ENCODE measurements at places on chromosomes 6 and 20. TPM values are rescaled to one million over a fixed set of nuclear protein-coding genes. Genes with fewer than 3 reads are reported as not detected.

Gene PTCRA
- total RNA-seq: not detected

Gene CUL7
- 15.3 TPM for total RNA-seq

Gene OPN5
- total RNA-seq: not detected

Gene GINM1
- 42.8 TPM for total RNA-seq

Gene EBF4
- 2.0 TPM for total RNA-seq

Gene GNRH2
- total RNA-seq: not detected

Gene TDRD6
- 0.40 TPM for total RNA-seq

- no peaks in the 10 kb centered on the region for H3K4me1 ChIP-seq
- no peak overlapping the region for H3K4me3 ChIP-seq
- no peaks in the 10 kb centered on the region for H3K36me3 ChIP-seq
- no peaks in the 10 kb centered on the region for H3K27me3 ChIP-seq
Measured at GRCh38 chr6:143368426-143368825, 82.1 kb downstream of the ADAT2 start.

DNA sequence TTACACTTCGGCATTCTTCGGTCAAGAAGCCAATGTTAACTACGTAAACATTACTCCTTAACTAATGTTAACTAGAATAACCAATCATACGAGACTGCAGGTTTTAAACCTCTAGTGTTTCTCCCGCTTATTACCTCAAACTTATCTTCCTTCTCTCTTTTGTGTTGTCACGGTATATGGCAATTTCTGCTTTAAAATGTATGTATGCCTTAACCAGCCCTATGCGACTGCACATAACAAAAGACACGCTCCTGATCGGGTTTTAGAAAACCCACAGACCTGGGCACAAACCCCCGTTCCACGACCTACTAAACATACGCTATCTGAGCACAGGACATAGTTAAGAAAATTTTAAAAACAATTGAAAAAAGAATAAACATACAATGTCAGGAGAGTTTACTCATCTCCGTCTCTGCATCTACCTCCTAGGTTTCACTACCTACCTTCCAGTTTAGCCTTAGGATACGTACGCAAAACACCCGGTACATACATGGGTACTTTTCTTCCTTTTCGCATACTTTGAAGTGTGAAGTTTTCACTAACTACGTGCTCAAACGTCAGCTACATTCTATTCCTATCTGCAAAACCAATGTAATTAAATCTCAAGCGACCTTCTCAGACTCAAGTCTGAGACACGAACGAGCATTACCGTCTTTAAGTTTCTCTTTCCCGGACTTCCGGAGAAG, 1.1 kb downstream of the CD164 start:
- H3K4me1 ChIP-seq: peaks cover 5% of the 10 kb centered on the region
- DNase-seq: no peak
- peak overlapping the region; percentile 100 for H3K27ac ChIP-seq
- H3K4me3 ChIP-seq: peak overlapping the region; percentile 81
- H3K27me3 ChIP-seq: no peaks in the 10 kb centered on the region

DNA sequence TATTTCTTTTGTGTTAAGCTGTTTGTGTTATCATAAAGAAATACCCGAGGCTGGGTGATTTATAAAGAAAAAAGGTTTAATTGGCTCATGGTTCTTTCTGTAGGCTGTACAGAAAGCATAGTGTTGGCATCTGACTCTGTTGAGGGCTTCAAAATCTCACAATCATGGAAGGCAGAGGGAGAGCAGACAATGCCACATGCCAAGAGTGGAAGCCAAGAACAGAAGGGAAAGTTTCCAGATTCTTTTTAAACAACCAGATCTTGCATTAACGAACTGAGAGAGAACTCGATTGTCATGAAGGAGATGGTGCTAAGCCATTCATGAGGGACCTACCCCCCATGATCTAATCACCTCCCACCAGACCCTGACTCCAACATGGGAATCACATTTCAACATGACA, 290.1 kb downstream of the BMP2 start:
- no peaks in the 10 kb centered on the region for H3K4me1 ChIP-seq
- no peak overlapping the region for H3K4me3 ChIP-seq
- DNase-seq: no peak
- H3K36me3 ChIP-seq: no peaks in the 10 kb centered on the region
- H3K27ac ChIP-seq: no peak overlapping the region
- no peaks in the 10 kb centered on the region for H3K27me3 ChIP-seq

- no peaks in the 10 kb centered on the region for H3K36me3 ChIP-seq
- no peaks in the 10 kb centered on the region for H3K27me3 ChIP-seq
- no peaks in the 10 kb centered on the region for H3K4me1 ChIP-seq
- H3K4me3 ChIP-seq: no peak overlapping the region
- no peak for DNase-seq
- no peak overlapping the region for H3K27ac ChIP-seq
Measured at GRCh38 chr20:7693761-7694160, 246.5 kb downstream of the HAO1 start.

GRCh38 chr6:156601152-156602065, 175.8 kb upstream of the ARID1B start:
- H3K27me3 ChIP-seq: no peaks in the 10 kb centered on the region
- no peaks in the 10 kb centered on the region for H3K36me3 ChIP-seq
- H3K4me1 ChIP-seq: no peaks in the 10 kb centered on the region
- no peak overlapping the region for H3K27ac ChIP-seq
- H3K4me3 ChIP-seq: no peak overlapping the region
- DNase-seq: no peak

DNA sequence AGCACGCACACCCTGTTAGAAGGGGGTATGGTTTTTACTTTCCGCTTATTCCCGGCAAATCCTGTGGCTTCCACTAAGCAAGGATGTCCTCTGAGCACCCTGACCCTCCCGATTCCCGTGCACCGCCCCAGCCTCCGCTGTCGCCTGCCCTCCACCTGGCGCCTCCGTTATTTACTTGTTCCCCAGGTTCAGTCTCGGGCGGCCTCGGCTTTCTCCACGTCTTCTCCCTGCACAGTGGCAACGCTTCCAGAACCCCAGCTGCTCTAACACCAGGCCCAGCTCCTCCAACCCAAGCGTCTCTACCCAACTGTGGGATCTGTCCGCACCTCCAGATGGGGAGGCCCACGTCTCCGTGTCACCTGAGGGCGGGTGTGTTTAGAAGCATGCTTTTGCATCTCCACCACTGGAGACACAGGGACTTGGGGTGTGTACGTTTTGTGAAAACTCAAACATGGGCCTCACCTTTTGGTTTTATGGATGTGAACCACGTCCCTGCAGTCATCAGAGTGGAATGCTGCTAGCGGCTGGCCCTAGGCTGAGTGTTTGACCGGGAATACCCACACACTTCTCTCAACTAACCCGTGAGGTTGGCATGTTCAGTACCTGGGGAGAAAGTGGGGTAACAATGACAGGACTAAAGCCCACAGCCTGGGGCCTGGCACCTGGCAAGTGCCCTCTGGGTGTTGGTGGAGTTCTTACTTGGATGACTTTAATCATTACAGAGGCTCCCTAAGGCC, 79.9 kb downstream of the THBS2 start:
- H3K27ac ChIP-seq: no peak overlapping the region
- no peaks in the 10 kb centered on the region for H3K27me3 ChIP-seq
- no peaks in the 10 kb centered on the region for H3K4me1 ChIP-seq
- no peak for DNase-seq
- no peak overlapping the region for H3K4me3 ChIP-seq
- H3K36me3 ChIP-seq: no peaks in the 10 kb centered on the region

GRCh38 chr6:144195671-144196270, 45.5 kb downstream of the STX11 start:
- no peaks in the 10 kb centered on the region for H3K27me3 ChIP-seq
- H3K4me1 ChIP-seq: no peaks in the 10 kb centered on the region
- no peak overlapping the region for H3K27ac ChIP-seq
- H3K36me3 ChIP-seq: no peaks in the 10 kb centered on the region
- no peak for DNase-seq
- no peak overlapping the region for H3K4me3 ChIP-seq

DNA sequence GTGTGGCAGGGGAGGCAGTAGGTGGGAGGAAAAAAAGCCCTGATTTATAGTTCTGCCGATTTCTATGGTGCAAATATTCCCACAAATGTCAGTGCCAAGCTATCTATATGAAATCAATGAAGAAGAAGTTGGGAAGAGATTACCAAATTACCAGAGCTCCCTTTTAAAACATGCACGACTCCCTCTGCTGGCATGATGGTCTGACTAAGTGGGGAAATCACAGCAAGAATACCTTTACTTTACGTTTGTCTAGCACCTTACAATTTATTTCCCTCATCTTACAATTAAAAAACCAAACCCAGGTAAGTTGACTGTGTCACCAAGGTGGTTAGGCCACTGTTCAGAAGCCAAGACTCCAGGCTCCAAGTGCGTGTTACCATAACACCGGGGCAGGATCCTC, 55.6 kb downstream of the AGPAT4 start:
- no peaks in the 10 kb centered on the region for H3K36me3 ChIP-seq
- no peak for DNase-seq
- no peaks in the 10 kb centered on the region for H3K27me3 ChIP-seq
- H3K4me1 ChIP-seq: no peaks in the 10 kb centered on the region
- no peak overlapping the region for H3K27ac ChIP-seq
- no peak overlapping the region for H3K4me3 ChIP-seq
